ENCODE measurements at places on chromosomes 1 and 21.

DNA sequence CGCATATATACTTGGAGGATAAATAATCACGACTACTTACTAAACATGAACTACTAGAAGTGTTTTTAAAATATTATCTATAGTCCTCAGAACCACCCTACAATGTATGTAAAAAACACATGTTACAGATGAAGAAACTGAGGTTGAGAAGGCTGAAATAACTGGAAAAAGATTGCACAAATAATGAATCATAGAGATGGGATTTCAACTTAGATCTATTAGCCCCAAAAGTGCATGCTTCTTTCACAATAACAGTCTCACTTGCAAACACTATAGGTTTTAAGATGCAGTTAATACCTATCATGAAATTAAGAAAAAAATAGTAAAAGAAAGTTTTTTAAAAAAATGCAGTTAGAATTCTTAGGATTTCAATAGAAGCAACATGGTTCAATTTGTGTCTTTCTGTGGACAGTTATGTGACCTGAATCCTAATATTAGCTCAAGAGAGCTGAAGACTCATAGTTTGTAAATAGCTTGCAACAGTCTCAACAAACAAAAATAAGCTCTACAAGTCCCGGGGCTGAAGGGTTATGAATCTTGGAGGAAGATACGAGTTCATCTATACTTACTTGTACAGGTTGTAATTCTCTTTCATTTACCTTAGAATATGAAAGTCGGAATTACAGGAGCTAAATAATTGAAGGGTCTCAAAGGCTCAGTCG is 58.6 kb upstream of the NTPCR start:
- no peak for DNase-seq

DNA sequence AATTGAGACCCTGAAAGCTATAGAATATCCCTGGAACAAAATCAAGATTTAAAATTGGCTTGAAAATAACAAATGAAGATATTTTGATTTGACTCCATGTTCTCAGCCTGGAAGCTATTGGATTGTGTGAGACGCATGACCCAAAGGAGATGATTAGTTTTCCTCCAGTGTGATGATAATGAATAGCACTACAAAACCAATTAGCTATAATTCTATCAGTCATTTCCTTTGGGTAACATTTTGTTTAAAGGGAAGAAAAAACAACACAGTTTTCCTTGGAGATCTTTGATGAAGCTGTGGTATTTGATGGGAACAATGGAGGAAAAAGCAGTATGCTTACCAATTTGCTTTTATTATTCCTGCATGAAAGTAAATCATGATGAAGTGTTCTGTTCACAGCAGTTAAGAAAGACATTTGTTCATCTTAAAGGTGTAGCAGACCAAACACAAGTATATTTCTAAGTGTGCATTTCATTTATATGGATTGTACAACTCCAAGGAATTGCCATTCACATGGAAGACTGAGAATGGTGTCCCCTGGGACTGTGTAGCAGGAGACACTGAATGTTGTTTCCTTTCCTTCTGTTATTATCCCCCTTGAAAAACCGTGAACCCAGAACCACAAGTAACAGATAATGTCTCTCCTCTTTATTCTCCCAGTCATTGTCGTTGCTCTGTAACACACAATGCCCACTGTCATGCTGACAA is 111.4 kb downstream of the CACHD1 start:
- DNase-seq: no peak

- no peak for DNase-seq
Observed at GRCh38 chr1:11298390-11299224, 25.6 kb downstream of the UBIAD1 start.

DNA sequence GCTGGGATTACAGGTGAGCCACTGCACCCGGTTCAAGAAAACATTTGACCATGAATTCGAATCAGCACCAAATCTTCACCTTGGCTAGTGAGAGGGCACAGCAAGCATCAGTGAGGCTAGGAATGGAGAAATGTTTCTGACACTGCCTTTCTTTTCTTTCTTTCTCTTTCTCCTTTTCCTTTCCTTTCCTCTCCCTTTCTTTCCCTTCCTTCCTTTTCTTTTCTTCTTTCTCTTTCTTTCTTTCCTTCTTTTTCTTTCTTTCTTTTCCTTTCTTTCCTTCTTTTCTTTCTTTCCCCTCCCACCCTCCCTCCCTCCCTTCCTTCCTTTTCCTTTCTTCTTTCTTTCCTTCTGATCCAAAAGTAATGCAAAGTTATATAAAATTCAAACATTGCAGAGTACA is 40.9 kb downstream of the GFI1 start:
- DNase-seq: no peak

GRCh38 chr1:113467991-113468390 is 77.7 kb downstream of the MAGI3 start:
- DNase-seq: no peak

DNA sequence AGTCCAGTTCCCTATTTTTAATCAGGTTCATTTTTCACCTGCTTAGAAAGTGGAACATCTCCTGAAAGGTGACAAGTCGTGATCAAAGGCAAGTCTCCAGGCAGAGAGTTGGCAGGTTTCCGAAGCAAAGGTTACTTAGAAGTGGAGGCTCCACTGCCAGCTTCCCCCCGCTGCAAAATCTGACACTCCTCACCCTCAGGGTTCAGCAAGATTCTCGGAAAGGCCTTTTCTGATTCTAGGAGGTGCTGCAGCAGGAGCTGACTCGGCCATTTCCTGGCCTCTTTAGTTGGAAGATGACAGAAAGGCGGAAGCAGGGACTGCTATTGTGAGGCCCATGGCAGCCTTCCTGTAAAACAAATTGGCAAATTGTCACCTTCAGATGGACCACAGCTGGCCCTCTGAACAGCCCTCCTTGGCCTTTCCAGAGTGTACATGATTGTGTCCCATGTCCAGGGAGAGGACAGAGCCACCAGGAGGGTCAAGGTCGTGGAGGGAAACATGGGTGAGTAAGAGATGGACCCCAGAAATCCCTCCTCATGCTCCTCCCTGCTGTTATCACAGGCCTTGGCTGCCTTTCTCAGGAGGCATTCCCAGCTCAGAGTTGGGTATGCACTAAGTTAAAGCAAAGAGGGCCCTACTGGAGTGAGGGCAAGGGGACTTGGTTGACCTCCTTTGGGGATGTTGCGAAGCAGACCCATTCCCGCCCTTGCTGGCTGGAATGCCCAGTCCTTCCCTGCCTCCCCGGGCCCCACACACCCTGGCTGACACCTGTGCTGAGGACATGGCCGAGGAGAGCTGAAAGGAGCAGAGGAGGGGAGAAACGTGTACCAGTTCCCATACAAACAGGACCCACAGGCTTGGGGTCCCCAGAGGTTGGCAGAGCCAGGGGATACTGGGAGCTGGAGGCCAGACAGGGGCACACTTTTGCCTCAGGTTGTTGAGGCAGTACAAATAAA is 115.5 kb upstream of the IRF2BP2 start:
- DNase-seq: no peak

DNA sequence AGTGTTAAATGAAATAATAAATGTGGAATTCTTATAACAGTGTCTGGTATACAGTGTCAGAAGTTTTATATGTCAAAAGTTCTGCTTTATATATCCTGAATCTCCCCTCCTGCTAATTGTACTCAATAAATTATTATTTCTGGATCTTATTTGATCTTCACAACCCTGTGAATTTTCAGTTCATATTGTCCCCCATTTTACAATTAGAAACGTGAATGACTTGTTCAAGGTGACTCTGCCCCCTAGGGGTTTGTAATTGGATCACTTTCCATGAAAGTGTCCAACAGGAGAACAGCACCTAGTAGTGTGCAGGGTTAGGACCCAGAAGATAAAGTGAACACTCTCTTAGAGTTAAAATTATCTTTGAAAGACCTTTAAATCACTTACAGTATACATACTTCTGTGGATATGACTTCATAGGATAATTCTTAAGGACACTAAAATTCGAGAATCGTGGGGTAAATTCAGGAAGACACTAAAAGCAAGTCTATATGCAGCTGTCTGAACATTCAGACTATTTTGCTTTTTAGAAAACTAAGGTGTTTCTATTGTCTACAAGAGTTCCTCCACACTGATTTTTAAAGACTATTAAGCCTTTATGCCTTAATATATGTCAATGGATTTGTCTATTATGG is 4.5 kb upstream of the DDR2 start:
- no peak for DNase-seq

GRCh38 chr21:25870084-25870483 is 135.3 kb downstream of the GABPA start:
- DNase-seq: no peak

DNA sequence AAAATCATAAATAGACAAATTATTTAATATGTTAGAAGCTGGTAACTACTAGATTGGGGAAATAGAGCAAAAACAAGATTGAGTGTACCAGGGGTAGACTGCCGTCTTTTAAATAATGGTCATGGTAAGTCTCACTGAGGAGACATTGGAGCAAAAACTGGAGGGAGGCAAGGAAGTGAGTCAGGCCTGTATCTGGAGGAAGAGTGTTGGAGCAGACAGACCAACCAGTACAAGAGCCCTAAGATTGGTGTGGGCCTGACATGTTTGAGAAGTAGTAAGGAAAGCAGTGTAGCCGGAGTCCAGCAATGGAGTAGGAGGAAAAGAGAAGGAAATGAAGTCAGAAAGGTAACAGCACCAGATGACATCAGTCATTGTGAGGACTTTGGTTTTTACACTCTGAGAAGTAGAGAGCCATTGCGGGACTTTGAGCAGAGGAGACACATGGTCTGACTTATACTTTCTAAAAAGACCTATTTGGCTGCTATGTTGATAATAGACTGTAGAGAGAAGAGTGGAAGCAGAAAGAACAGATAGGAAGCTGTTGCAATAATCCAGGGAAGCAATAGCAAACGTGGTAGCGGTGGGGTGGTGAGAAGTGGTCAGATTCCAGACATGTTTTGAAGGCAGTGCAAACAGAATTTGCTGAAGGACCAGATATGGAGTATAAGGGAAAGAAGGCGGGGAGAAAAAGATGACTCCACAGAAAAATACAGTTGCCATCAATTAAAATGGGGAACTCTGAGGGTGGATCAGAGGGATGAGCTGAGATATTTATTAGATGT is 44.7 kb upstream of the GJA5 start:
- DNase-seq: no peak

DNA sequence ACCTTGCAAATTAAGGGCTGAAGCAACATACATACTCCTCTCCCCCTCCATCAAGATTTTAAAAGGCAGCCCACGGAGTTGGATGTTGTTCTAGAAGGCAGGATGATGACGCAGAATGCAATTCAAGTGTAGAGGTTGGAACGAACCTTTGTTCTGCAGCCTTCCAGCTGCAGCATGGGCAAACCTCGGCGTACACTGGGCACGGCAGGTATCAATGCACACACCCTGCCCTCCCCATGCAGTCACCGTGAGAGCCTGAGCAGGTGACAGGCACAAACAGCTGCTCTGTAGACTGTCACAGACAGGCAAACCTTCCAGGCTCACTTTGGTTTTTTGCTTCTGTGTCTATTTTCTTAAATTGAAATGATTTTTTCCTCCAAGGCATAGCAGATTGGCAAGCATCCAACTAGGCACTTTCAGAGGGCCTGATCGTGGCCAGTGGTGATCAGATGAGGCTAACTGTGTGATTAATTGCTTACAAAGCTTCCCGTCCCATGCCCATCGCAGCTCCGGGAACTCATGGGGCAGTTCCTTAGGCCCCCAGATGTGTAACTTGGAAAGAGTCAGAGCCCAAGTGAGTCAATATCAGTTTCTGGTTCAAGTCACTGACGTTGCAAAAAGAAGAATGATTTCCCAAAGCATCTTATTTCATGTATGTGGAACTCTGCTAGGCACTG is 82.3 kb downstream of the ITPKB start:
- no peak for DNase-seq

DNA sequence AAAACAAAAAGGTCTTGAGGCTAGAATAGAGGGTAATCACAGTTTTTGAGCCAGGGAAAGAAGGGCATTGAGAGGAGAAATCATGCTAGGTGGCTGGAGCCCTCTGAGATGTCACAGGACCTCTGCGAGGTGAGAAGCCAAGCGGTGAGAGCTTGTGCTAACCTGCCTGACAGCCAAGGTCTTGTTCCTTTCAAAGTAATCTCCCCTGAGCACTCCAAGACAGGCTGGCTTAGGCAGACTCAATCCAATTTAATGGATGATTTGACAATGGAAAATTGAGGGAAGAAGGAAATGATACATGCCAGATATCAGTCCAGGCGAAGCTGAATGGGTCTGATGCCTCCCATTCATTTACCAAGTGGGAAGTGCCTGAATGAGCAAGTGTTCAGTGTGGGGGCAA is 311.9 kb upstream of the PTBP2 start:
- no peak for DNase-seq

DNA sequence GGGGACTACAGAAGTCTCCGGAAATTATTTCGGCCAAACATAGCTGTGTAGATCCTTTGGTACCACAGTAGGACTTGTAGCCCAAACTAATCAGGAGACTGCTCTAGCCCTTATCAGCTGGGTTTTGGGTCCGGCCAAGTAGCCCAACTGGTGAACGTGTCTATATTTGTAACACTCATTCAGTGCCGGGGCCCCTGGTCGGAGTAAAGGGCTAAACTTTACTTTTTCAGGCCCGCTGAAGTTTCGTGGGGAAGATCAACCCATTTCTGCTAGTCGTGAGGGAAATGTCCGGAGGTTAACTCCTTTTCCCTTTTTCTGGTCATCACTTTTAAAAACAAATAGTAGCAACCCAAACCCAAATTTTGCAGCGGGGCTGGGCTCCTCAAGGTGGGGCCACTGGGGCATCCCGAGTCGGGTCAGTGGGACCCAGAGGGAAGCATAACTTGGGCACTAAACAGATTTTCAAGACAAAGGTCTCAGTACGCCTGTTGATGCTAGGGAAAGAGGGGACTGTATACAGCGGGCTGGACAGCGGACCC is 1.7 kb downstream of the LHX9 start:
- DNase-seq: no peak

DNA sequence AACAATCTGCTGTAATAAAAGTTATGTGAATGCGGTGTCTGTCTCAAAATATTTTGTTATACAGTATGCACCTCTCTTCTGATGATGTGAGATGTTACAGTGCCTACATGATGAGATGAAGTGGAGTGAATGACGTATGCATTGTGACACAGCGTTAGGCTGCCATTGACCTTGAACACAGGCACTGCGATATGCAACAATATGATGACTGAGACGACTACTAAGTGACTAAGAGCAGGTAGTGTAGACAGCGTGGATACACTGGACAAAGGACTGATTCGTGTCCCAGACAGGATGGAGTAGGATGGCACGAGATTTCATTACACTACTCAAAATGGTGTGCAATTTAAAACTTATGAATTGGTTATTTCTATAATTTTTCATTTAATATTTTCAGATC is 8.4 kb downstream of the SGIP1 start:
- DNase-seq: no peak

GRCh38 chr21:35222021-35222420 is 172.9 kb upstream of the RUNX1 start:
- no peak for DNase-seq

DNA sequence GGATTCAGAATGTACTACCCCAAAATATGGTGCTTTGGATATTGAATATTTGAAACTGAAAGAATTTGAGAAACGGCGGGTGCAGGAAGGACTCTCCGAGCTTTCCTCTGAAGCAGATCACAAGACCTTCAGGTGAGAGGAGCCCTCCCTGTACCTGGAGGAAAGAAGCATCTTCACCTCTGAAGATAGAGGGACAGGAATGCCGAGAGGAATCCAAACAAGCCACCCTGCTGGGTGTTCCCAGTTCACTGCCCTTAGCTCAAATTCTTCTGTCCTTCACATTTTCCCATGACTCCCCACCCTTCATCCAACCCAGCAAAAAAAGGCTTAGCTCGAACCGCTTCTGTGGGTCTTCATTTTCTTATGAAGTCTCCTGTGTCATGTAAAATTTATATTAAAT is 18.2 kb upstream of the PADI2 start:
- no peak for DNase-seq

Measured in left renal pelvis (tissue), 4 donors.